ENCODE measurements at places on chromosomes 5 and 9. TPM values are rescaled to one million over a fixed set of nuclear protein-coding genes. Genes with fewer than 3 reads are reported as not detected.

The C6 gene
- not detected for total RNA-seq

The ANKDD1B gene
- total RNA-seq: 0.06 TPM

The LRRC8A gene
- total RNA-seq: 46.8 TPM

The INIP gene
- 32.1 TPM for total RNA-seq

The CENPH gene
- 58.3 TPM for total RNA-seq

The PHF24 gene
- not detected for total RNA-seq

The IFNA13 gene
- total RNA-seq: not detected

The GABRA1 gene
- total RNA-seq: not detected

DNA sequence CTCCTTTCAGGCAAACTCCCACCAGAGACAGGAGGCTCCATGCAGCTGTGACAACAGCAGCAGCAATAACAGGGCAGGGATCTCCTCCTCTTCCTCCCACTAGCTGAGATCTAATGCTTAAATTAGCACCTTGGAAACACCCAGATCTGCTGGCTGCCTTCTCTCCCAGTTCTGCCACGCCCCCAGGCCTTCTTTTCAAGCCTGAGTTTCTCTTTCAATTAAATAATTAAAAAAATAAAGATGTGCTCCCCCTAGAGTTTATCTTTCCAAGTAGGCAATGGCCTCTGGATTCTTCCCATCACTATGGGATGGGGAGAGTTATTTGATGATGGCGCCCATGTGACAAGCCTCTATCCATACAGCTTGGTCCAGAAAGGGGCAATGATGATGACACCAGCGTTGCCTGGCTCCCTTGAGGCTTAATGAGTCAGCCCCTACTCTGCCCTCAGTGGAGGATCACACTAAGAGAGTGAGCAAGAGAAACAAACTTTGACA is 3.8 kb downstream of the FAM219A start:
- DNase-seq: peak; percentile 91

DNA sequence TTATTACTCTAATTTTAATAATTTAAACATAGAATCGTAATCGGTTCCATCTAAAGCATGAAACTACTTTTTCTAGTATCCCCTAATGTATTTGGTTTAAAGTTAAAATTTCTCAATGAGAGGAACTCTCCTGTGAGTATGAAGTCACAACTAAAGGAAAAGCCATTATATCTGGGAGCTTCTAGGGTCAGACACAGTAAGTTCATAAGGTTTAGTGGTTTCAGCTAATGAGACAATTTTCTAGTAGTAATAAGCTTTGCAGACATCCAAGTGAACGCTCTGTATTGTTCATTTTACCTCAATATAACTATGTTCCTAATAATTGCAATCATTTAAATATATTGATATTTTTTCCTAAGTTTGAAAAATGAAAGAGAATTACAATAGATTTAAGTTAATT is 364.4 kb upstream of the CDH9 start:
- no peak for DNase-seq

DNA sequence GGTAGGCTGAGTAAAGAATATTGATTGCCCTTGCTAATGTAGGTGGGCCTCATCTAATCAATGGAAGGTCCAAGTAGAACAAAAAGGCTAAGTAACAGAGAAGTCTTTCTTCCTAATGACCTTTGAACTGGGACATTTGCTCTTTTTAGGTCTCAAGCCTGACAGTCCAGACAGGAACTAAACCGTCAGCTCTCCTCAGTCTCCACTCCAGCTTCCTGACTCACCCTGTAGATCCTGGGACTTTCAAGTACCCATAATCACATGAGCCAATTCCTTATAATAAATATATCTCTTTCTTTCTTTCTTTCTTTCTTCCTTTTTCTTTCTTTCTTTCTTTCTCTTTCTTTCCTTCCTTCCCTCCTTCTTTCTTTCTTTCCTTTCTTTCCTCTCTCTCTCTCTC is 479.5 kb upstream of the PAPPA start:
- DNase-seq: peak; percentile 17

- DNase-seq: peak; percentile 14
Measured at GRCh38 chr5:2750758-2751464, 566 bp downstream of the IRX2 start.

GRCh38 chr5:64069486-64069885 is 96.2 kb upstream of the RNF180 start:
- DNase-seq: no peak

GRCh38 chr5:10567121-10567591 is 3.3 kb downstream of the ANKRD33B start:
- no peak for DNase-seq

DNA sequence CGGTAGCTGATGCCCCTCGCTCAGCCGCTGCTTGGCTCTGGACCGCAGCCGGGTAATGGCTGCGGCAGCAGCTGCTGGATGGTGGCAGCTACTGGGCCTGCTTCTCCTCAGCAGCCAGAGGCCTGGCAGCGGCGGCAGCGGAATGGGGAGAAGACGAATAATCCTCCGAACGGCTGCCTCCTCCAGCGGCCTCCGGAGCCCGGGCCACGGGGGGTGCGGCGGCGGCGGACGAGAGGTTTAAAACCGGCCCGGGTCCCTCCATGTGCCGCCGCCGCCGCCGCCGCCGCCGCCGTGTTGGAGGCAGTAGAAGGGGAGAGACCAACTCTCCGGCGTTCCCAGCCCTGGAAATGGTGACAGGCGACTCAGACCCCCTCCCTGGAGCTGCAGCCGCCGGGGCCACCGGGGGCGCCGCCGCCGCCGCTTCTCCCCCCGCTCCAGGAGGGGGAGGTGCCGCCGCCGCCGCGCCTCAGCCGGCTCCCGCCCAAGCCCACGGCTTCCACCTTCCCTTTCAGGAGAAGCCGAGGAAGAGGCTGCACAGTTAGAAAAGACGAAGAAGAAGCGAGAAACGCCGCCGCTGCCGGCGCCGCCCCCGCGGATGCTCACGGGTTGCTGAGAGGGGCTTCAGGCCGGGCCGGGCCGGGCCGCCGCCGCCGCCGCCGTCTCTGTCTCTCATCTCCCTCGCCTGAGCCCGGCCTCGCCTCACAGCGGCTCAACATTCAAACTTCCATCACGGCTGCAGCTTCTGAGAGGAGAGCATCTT is 118.4 kb upstream of the PRSS3 start:
- peak; percentile 21 for DNase-seq

DNA sequence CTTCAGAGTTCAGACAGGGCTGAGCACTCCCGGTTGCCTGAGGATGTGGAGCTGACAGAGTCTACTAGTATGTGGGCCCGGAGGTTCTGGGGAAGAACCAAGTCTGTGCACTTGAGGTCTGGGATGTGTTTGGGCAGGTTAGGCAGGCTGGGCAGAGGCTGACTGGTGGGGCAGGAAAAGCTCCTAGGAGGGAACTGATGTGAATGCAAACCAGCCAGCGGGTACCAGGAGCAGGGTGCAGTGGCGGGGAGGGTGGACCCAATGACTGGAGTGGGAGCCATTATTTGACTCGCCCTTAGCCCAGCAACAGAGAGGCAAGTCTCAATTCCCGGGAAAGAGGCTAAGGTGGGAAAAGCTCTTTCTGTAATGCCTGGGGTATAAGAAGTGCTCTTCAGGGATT is 419.9 kb upstream of the DAP start:
- DNase-seq: no peak

- DNase-seq: peak; percentile 71
Measured at GRCh38 chr9:84371737-84372136, 31.2 kb upstream of the SLC28A3 start.

- peak; percentile 98 for DNase-seq
Measured at GRCh38 chr5:74543162-74543995, 97.1 kb downstream of the ENC1 start.

- DNase-seq: no peak
Measured at GRCh38 chr5:43063721-43064171, 23.6 kb upstream of the ANXA2R start.

DNA sequence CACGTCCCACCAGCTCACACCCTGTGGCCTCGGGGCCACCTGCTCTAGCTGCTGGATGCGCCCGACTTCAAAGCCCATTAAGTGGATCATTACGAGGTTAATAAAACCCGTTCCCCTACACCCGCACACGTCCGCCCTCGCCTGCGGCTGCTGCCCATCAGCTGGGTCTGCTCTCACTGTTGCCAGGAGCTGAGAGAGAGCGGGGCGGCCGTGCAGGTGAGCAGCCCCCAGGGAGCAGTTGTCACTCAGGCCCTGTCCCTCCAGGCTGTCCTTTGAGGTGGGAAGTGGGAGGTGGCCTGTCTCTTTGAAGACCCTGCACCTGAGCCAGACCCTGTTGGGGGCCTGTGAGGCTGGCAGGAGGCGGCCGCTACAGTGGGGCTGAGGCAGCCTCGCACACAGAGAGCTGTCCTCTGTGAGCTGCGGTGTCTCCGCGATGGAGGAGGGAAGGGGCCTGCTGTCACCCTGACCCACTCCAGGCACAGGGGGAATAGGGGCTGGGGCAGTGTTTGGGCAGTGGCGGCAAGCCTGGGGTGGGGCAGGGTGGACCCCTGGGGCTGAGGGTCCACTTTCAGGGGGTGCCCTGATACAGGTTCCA is 12.8 kb upstream of the UNC5A start:
- no peak for DNase-seq

DNA sequence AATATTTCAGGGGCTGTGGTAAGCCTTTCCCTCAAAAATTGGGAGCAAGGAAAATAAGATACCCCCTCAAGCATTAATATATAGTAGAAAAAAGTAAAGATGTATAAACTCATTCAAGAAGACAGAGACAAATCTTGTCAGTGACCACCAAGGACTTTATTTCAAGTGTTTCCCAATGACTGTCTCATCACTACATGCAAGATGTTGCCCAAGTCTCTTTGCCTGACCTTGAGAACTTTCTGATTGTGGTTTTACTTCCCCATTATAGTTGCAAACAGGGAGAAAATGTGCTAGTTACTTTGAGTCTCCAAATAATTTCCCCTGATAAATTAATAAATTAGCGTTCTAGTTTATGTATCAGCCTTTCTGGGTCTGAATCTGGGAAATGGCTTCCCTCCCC is 4.0 kb upstream of the SLC46A2 start:
- DNase-seq: peak; percentile 17
